ENCODE measurements at places on chromosomes 5 and 9.

DNA sequence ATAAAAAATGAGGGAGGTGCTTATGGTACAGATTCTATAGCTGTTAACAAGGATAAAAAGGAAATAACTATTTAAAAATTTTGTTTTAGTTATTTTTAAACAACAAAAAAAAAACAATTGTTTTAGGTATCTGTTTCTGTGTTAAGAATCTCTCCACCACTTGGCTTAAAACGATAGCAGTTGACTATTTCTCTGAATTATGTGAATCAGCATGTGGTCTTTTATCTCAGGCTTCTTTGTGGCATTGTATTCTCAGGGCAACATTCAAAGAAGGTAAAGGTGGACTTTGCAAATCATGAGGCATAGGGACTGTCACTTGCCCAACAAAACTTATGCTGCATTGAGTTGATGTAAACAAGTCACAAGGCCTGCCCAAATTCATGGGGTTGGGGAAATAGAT, 55.2 kb downstream of the ERBIN start:
- no peak for DNase-seq

- no peak for DNase-seq
Measured at GRCh38 chr5:171454549-171454948, 35.1 kb downstream of the FGF18 start.

DNA sequence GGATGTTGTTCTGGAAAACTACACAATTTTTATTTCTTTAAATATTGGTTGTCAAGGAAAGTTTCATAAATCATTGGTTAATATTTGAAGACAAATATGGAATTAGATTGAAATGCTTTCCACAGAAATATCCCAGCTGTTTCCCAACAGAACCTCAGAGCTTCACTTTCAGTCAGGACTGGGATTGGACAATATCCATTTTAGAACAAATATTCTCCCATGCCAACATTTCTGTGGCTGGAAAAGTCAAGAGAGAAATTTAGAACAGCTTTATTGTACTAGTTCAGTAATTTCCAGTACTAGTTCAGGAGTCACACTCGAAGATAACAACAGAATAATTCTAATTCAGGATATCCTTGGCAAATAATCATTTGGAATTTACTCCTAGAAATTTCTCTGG, 116.1 kb upstream of the TUT7 start:
- no peak for DNase-seq

DNA sequence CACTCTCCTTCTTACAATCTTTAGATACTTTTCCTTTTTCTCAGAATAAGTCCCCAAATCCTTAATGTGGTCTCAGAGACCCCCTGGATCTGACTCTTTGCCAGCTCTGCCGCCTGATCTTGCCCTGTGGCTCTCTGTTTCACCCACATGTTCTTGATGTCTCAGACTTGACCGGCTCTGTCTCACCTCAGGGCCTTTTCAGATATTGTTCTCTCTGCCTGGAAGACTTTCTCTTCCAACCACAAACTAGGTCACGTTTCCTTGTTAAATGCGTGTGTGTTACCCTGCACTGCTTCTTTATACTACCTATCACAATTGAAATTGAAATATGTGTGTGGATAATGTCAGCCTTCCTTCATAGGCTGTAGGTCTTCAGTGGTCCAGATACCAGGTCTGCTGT, 265.4 kb upstream of the NUDT12 start:
- DNase-seq: no peak

DNA sequence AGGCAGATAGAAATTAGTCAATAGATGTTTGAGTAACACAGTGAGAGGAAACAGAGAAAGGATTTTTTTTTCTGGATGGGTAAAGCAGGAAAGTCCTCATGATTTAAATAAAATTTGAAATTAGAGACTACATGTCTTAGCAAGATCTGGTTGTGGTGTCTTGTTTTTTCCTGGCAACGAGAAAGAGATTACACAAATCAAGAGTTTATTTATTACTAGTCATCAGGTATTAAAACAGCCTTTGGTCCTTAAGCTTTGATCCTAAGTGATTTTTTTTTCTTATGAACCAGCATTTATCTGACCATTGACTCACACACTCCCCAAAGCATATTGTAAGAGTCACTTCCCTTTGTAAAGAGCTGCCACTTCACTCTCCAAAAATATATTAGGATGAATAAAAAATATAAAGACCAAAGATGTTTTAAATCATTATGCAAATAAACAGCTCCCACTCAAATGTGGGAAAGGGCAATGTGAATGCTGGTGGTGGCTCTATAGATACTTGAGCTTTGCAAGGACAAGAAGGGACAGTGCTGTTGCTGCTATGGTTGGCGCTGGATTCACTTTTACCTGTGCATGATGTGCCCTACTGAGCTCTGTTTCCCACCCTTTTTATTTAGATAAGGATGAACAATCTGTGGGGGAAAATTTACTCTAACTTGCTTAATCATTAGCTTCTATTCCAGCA, 1726.5 kb downstream of the MAT2B start:
- no peak for DNase-seq

- no peak for DNase-seq
Measured at GRCh38 chr5:127766676-127767335, 63.6 kb downstream of the CCDC192 start.
